ENCODE measurements at places on chromosomes 13 and 19.

DNA sequence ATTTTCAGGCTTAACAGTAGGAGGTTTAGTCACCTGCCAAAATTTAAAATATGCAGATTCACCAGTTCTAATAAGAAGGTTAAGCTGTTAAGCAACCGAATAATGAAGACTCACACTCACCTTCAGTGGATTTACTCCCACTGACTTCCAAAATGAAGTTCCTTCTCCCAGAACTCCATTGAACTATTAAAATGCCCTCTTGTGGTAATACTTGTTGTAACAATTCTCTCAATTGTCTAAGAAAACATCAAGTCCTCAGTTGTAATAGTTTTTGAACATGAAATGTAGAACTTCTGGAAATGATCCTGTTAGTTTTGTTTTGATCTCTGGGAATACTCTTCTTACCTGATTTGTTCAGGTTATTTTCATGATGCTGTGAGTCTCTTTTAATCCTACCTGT is 522.0 kb upstream of the ATXN8OS start:
- DNase-seq, result no peak

GRCh38 chr13:26663791-26664190 is 96.8 kb downstream of the GPR12 start:
- DNase-seq, result no peak

GRCh38 chr19:55580628-55581144 is at the start of gene ZNF579:
ZNF579 (minus strand) TSS chr19:55580848; CDS start chr19:55579639, 1,209 bp downstream.
- DNase-seq, result peak; percentile 77

GRCh38 chr19:47631681-47632446 is 22.9 kb downstream of the BICRA start:
- DNase-seq, result no peak

- no peak for DNase-seq
Observed at GRCh38 chr13:23833733-23834611, 55.2 kb downstream of the MIPEP start.

GRCh38 chr13:110150384-110151101 is 156.4 kb downstream of the COL4A1 start:
- no peak for DNase-seq

- DNase-seq, result no peak
Observed at GRCh38 chr13:66681403-66681802, 548.7 kb downstream of the PCDH9 start.

- no peak for DNase-seq
Observed at GRCh38 chr13:20684041-20684440, 19.5 kb upstream of the IL17D start.

GRCh38 chr19:6890938-6891337 is 3.6 kb downstream of the ADGRE1 start:
- DNase-seq, result no peak

- DNase-seq, result no peak
Observed at GRCh38 chr19:16335226-16335625, 10.6 kb downstream of the KLF2 start.

GRCh38 chr19:8108560-8109445 is 40.6 kb downstream of the FBN3 start:
- DNase-seq, result no peak

- DNase-seq, result no peak
Observed at GRCh38 chr19:3975637-3976087, 4.8 kb upstream of the DAPK3 start.

GRCh38 chr13:80871481-80871880 is 530.6 kb upstream of the SPRY2 start:
- DNase-seq, result no peak

GRCh38 chr19:1113030-1113985 is 9.5 kb downstream of the GPX4 start:
- DNase-seq, result peak; percentile 100

DNA sequence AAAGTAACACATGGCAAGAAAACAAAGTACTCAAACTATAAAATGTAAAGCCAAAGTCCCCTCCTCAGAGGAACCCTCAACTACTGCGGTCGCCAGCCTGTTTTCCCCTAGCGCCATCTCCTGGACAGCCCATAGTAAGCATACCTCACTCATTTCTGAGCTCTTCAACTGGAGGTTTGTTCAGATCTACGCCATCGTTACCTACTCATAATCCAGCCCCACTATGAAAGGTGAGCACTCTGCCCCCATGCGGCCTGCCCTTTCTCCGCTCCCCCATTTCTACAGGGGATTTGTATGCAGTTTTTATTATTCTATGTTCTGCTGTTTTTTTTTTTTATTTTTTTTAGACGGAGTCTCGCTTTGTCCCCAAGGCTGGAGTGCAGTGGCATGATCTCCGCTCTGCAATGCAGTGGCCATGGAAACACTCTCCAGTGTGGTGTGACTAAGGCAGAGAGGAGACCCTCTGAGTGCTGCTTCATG is 26.2 kb downstream of the OPA3 start:
- peak; percentile 64 for DNase-seq

DNA sequence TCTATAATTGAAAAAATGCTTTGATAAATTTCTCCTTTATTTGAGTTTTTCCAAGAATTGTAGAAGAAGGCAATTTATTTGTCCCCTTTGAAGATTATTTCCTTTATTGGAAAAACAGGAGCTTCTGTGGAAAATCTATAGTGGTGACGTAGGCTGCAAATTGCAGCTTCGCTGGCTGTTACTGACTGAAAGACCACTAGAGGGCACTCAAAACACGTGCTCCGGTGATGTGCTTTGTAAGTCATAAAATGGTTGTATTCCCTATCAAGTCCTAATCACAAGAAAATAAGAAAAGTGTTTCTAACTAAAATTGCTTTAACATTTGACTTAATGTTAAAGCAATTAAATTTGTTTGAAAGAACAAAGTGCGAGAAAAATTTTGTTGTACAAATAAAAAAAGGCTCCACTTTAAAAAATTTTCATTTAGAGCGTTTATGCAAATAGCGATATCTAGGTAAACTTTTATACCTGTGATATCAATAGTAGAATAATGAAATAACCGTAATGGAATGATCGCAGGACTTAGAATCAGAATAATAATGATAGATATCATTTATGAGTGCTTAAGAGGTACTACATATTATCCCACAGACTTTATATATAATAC is 638.2 kb upstream of the SPRY2 start:
- no peak for DNase-seq

DNA sequence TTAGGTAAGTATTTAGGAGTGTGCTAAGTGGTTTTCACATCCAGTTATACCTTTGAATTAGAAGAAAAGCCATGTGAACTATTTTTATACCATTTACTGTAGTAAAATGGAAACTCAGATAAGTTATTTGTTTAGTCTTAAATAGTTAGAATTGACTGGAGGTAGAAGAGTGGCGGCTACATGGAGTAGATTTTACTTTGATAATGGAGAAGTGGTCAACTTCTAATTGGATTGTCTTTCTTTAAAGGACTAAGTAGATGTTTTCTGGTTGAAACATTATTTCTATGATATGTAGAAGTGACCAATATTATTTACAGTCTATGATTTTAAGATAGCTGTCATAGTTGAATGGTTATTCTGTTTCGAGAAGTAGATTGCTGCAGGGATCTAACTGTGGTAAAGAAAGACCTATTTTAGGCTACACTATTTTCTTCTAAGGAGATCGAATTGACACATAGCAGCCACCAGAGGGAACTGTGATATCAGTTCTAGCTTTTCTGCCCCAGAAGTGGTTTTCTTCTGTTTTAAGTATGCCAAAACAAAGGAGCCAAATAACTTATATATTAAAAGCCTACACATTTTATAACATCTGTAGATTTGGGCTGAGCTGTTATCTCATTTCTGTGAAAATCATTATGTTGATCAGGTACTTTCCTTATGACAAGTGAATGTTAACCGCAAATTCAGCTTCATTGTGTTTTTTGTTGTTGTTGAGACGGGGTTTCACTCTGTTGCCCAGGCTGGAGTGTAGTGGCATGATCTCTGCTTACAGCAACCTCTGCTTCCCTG is 26.1 kb downstream of the ZMYM2 start:
- no peak for DNase-seq

DNA sequence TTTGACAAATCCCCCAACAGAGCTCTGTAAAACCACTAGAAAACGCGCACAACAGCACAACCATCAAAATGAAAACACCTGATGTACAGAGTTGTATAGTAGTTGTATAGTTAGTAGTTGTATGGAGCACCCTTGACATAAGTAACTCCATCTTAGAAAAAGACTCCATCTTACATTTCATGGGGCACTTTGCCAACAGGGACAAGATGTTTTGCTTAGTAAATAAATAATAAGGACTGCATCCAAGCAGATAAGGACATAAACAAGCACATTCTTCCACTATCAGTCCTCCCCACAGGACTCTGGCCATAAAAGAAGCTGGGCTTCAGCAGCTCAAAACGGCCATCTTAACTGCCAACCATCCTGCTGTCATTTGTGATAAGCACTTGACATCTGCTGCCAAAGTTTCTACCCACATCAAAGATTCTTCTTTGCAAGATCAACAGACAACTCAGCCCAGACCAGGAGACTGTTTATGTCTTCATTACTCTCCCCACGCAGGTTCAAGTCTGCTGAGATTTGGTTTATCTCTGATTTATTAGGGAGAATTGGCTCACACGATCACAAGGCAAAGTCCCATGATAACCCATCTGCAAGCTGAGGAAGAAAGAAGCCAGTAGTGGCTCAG is 20.7 kb upstream of the ZNF331 start:
- no peak for DNase-seq

DNA sequence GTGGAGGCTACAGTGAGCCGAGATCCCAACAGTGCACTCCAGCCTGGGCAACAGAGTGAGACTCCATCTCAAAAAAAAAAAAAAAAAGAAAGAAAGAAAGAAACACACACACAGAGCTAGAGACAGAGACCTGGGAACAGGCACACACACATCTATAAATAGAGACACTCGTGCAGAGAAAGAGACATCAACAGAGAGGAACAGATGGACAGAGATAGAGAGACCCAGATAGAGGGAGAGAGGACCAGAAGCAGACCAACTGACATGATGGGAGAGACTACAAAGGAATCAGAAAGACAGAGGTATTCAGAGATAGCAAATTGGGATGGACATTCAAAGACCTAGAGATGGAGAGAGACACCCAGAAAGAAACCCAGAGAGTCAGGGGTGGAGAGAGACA is 2.1 kb upstream of the CA11 start:
- DNase-seq, result no peak

DNA sequence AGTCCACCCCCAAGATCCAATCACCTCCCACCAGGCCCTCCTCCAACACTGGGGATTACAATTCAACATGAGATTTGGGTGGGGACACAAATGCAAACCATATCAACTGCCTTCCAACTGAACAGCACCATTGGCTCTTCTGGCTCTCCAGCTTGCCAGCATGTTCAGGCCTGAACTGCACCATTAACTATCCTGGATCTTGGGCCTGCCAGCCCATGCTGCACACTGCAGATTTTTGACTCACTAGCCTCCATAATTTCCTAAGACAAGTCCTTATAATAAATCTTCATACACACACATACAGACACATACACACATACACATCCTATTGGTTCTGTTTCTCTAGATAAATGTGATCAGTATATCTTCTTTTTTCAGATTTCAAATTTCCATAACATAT is 737.1 kb upstream of the SPRY2 start:
- DNase-seq, result no peak

- DNase-seq, result no peak
Observed at GRCh38 chr13:106343836-106344235, 191.6 kb downstream of the EFNB2 start.

DNA sequence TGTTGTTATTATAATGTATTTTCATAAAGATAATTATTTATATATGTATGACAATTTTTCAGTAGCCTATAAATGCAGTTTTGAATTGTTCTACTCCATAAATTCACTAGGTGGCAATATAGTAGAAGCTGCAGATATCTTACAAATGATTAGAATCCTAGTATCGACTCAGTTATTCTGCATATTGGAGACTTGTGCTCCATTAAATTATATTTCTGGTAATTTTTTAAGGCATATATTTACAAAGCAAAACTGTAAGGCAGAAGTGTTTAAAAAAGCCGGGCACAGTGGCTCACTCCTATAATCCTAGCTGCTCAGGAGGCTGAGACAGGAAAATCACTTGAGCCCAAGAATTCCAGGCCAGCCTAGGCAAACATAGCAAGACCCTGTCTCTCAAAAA is 58.7 kb downstream of the DPY19L3 start:
- no peak for DNase-seq

- no peak for DNase-seq
Observed at GRCh38 chr13:41859565-41859964, 101.3 kb downstream of the VWA8 start.

- DNase-seq, result no peak
Observed at GRCh38 chr13:54216221-54216620, 1187.6 kb downstream of the OLFM4 start.

DNA sequence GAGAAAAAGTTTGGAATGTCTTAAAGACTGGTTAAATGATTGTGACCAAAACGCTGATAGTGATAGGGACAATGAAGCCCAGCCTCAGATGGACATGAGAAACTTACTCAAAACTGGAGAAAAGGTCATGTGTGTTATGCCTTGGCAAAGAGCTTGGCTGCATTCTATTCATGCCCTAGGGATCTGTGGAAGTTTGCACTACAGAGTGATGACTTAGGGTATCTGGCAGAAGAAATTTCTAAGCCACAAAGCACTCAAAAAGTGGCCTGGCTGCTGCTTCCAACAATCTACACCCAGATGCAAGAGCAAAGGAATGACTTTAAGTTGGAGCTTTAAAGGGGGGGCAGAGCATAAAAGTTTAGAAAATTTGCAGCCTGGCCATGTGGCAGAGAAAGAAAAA is 521.3 kb downstream of the UQCRFS1 start:
- DNase-seq, result no peak

DNA sequence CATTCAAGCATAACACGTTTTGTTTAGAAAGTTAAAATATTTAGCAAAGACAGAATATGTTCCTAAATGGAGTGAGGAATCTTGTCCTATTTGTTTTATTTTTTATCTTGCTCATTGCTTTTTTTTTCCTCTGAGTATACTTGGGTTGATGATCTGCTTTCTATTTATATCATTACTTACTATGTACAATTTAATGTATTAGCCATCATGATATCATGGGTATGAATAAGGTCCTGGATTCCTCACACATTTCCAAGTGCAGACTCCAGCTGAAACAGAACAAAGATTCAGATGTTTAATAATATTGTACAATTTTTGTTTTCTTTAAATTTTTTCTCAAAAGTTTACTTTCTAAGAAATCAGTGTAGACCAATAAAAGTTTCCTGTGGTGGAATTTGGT is 388.2 kb downstream of the GPC6 start:
- DNase-seq, result no peak

DNA sequence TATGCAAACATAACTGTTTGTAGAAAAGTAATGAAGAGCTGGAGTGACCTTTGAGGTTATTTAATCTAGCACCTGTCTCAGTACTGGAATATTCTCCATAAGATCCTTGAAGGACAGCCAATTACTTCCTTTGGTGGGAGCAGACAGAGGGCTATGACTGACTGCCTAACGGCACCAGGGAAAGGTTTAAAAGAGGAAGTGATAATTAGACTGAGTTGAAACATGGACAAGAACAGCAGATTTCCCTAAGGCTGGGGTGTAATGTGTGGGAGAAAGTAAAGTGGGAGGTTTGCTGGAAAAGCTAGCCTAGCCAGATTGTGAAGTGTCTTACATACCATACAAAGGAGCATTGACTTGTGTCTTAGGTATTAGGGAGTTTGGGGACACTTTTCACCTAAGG is 191.3 kb upstream of the PCDH9 start:
- DNase-seq, result no peak
